ENCODE measurements at places on chromosomes 16 and 17. TPM values are rescaled to one million over a fixed set of nuclear protein-coding genes. Genes with fewer than 3 reads are reported as not detected.

ZNF286A gene
- 16.3 TPM for total RNA-seq

ST6GALNAC2 gene
- 30.2 TPM for total RNA-seq

DPEP1 gene
- total RNA-seq = 2.5 TPM

ADAD2 gene
- total RNA-seq = 0.09 TPM

KRTAP4-4 gene
- not detected for total RNA-seq

GRCh38 chr17:66604376-66604775 lies 230.5 kb upstream of the CACNG5 start:
- no peak for DNase-seq
- H3K36me3 ChIP-seq = no peaks in the 10 kb centered on the region
- H3K4me1 ChIP-seq = no peaks in the 10 kb centered on the region
- H3K27me3 ChIP-seq = no peaks in the 10 kb centered on the region
- no peak overlapping the region for H3K27ac ChIP-seq

- no peaks in the 10 kb centered on the region for H3K27me3 ChIP-seq
- H3K4me3 ChIP-seq = no peak overlapping the region
- peaks cover 19% of the 10 kb centered on the region for H3K4me1 ChIP-seq
- H3K27ac ChIP-seq = peak overlapping the region; percentile 5
Observed at GRCh38 chr16:79171931-79172705, 428.4 kb downstream of the MAF start.

DNA sequence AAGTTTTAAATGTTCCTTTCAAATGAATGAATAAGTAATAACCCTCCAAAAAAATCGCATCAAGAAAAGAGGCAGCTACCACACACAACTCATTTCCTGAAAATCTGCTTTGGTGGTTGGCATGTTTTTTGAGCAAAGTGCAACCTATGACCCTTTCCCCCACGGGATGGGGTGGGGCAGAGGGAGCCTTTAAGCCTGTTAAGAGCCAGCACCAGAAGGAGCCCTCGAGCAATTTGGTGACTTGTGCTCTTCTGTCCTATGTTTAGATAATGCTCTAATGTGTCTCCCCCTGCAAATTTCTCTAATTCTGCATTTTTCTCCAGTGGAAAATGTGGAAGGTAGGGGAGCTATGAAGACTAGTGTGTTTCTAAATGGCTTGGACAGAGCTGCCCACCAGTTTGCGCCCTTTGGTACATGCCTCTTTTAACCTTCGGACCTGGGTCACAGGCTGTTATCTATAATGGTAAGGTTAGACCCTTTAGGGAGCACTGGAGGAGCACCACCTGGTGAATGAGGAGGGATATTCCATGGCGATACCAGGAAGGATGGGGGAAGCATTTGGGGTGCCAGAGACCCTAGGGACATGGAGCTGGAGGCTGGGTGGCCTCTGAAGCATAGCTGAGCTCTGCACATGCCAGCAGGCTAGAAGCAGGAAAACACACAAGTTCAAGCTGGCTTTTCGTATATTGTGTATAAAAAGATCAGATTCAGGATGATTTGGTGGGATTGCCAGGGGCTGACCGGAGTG lies 1.6 kb downstream of the PYCARD start:
- no peaks in the 10 kb centered on the region for H3K27me3 ChIP-seq
- peaks cover 30% of the 10 kb centered on the region for H3K36me3 ChIP-seq
- H3K4me1 ChIP-seq = peaks cover 7% of the 10 kb centered on the region
- peak overlapping the region; percentile 74 for H3K4me3 ChIP-seq
- peak overlapping the region; percentile 92 for H3K27ac ChIP-seq

GRCh38 chr17:66661411-66662256 lies 173.3 kb upstream of the CACNG5 start:
- H3K4me3 ChIP-seq = no peak overlapping the region
- DNase-seq = no peak
- no peak overlapping the region for H3K27ac ChIP-seq
- no peaks in the 10 kb centered on the region for H3K36me3 ChIP-seq

DNA sequence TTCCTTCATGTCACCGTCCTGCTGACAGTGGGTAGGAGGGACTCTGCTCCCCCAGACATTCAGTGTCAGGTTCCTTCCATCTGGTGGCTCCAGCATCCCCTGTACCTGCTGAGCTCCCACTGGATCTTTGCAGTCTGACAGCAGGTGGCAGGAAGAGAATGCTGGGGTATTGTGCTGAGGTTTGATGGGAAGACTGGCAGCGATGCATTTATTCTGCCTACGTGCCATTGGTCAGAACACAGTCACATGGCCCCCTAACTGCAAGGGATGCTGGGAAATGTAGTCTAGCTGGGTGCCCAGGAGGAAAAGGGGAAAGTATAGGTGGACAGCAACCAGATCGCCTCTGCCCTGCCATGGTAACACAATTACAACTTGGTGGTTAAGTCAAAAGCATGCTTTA lies 44.4 kb downstream of the IRX3 start:
- H3K4me1 ChIP-seq = no peaks in the 10 kb centered on the region
- no peak overlapping the region for H3K27ac ChIP-seq
- no peak for DNase-seq
- no peak overlapping the region for H3K4me3 ChIP-seq

DNA sequence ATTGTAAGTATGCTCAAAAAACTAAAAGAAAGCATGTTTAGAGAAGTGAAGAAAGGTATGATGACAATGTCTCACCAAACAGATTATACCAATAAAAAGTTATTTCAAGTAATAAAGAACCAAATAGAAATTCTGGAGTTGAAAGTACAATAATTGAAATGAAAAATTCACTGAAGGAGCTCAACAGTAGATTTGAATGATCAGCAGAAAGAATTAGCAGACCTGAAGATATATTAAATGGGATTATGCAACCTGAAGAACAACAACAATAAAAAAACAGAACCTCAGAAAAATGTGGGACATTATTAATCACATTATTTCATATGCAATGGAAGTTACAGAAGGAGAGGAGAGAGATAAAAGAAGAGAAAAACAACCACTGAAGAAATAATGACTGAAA lies 57.6 kb downstream of the ABCA8 start:
- H3K36me3 ChIP-seq = no peaks in the 10 kb centered on the region
- no peaks in the 10 kb centered on the region for H3K4me1 ChIP-seq
- H3K27me3 ChIP-seq = no peaks in the 10 kb centered on the region
- H3K4me3 ChIP-seq = no peak overlapping the region
- no peak for DNase-seq

- H3K4me1 ChIP-seq = peaks cover 9% of the 10 kb centered on the region
- no peak for DNase-seq
- H3K4me3 ChIP-seq = no peak overlapping the region
- peak overlapping the region; percentile 99 for H3K27ac ChIP-seq
- no peaks in the 10 kb centered on the region for H3K36me3 ChIP-seq
Observed at GRCh38 chr17:64387145-64387473, 3.6 kb downstream of the PECAM1 start.

DNA sequence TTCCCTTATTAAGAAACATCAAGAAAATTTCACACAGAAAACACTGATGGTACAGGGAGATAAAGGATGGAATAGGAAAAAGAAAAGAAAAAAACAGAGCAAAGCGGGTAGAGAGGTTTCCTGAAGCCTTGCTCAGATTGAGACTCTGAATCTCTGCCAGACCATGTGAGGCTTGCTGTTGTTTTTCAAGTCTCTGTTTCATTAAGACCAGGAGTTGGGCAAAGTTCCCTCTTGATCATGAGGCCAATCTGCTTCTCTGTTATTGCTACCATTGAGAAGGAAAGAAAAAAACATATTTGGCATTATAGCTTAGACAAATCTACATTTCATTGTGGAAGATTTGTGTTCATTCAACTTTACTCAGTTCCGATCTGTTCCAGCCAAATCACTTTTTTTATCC lies 201.6 kb upstream of the SOX9 start:
- no peak overlapping the region for H3K27ac ChIP-seq
- no peaks in the 10 kb centered on the region for H3K36me3 ChIP-seq
- H3K4me1 ChIP-seq = no peaks in the 10 kb centered on the region

DNA sequence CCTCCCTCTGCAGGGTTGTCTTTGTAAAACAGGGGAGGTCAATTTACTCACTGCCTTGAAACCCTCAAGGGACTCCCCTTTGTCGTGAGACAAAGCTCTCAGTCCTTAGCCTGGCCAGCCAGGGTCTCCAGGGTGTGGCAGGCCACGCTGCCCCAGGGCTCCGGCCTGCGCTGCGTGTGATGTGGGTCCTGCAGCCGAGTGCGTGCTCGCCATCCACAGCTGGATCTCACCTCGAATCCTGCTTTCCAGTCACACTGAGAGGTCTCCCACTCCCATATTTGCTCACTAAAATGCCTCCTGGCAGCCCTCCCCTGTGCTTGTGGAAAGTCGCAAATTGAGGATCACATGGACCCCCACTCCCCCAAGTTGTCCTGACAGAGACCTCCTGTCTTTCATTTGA lies 10.0 kb upstream of the CLEC18C start:
- H3K27me3 ChIP-seq = no peaks in the 10 kb centered on the region
- DNase-seq = no peak
- no peaks in the 10 kb centered on the region for H3K36me3 ChIP-seq
- no peak overlapping the region for H3K4me3 ChIP-seq

DNA sequence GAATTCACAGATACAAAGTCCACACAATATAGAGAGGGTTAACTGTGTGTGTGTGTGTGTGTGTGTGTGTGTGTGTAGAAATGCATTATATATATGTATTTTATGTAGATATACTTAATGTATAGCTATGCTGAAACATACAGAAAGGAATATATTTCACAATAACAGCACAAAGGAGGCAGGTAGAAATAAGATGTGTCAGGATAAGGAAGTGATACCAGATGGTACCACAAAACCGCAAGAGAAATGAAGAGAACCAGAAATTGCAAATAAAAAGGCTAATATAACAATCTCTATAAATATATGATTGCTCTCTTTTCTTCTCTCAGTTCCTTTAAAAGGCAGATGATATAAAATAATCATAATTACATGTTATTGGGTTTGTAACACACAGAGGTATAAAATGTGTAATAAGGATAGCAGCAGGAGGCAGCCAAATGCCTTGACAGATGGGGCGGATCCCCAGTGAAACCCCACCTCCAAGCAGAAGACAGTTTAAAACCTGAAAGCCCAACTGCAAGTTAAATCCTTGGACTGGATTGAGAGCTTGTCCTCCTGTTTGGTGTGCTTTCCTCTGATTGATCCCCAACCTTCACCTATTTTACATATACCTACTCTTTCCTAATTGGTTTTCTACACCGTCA lies 365.4 kb upstream of the C16orf82 start:
- H3K27ac ChIP-seq = no peak overlapping the region

DNA sequence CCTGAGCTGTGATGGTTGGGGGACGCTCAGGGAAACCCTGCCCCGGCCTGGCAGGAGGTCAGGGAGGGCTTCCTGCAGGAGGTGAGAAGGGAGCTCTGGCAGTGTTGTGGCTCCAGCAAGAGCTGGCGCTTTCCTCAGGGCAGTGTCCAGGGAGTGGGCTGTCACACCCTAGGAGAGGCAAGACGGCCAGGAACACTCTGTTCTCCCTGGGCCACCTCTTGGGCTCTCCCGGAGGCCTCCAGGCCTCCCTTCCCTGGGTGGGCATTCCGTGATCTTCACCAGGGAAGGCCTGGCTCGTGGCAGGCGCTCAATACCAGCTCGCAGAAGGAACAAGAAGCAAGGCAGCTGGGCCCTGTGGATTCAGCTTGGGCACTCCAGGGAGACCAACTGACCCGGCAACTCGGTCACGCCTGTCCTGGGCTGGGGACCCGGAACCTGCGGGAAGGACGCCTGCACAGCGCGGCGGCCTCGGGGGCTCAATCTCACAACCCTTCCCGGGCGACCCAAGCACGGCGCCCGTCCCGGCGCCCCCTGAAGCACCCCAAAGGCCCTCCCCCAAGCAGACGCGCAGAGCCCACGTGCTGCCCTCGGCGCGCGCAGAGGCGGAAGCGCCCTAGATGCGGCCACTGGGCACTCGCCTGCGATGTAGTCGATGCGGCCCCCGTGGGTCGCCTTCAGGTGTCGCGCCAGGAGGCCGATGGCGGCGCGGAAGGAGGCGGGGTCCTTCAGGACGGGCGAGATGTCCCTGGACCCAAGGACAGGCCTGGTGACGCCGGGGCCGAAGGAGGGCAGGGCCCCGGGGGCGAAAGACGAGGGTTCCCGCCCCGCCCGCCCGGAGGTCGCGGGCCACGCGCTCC lies 588 bp downstream of the APRT start:
- peak; percentile 85 for DNase-seq
- peaks cover 11% of the 10 kb centered on the region for H3K4me1 ChIP-seq
- no peaks in the 10 kb centered on the region for H3K27me3 ChIP-seq
- H3K4me3 ChIP-seq = peak overlapping the region; percentile 82

GRCh38 chr16:3086596-3087242 lies 12.4 kb downstream of the ZSCAN10 start:
- DNase-seq = no peak
- H3K4me1 ChIP-seq = peaks cover 7% of the 10 kb centered on the region
- H3K36me3 ChIP-seq = no peaks in the 10 kb centered on the region
- peak overlapping the region; percentile 49 for H3K4me3 ChIP-seq
- H3K27ac ChIP-seq = peak overlapping the region; percentile 49

GRCh38 chr16:14098081-14098480 lies 27.0 kb downstream of the MRTFB start:
- peaks cover 12% of the 10 kb centered on the region for H3K4me1 ChIP-seq
- peak overlapping the region; percentile 34 for H3K27ac ChIP-seq
- no peaks in the 10 kb centered on the region for H3K27me3 ChIP-seq
- no peak overlapping the region for H3K4me3 ChIP-seq

GRCh38 chr16:88356727-88357199 lies 26.0 kb upstream of the ZNF469 start:
- H3K27me3 ChIP-seq = no peaks in the 10 kb centered on the region
- DNase-seq = no peak
- H3K36me3 ChIP-seq = no peaks in the 10 kb centered on the region
- no peaks in the 10 kb centered on the region for H3K4me1 ChIP-seq

- no peaks in the 10 kb centered on the region for H3K27me3 ChIP-seq
- peak overlapping the region; percentile 3 for H3K27ac ChIP-seq
- H3K4me1 ChIP-seq = peaks cover 39% of the 10 kb centered on the region
- H3K4me3 ChIP-seq = no peak overlapping the region
- H3K36me3 ChIP-seq = peaks cover 100% of the 10 kb centered on the region
- no peak for DNase-seq
Observed at GRCh38 chr16:11551842-11552241, 34.9 kb downstream of the LITAF start.

DNA sequence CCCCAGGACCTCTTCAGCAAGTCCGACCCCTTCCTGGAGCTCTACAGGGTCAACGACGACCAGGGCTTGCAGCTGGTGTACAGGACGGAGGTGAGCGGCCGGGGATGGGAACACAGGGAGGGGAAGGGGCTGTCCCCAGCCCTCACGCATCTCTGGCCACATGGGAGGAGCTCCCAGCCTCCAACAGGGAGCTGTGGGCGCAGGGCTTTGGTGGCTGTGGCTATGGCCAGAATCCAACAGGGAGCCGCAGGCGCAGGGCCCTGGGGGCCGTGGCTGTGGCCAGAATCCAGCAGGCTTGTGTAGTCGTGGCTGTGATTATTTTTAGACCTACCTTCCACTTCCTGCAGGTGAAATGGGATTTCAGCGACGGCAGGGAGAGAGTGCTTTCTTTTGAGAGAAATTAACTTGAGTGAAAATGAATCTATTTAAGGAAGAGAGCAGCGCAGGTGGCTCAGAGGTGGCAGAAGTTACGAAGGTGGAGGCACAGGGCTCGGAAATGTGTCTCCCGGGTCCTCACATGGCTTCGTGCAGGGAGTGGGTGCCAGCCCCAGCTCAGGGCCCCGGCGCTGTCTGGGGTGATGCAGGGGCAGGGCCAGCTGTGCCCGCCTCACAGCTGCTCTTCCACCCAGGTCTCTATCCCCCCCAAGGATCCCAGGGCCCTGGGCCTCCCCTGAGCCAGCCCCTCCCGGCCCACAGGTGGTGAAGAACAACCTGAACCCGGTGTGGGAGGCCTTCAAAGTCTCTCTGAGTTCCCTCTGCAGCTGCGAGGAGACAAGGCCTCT lies 9.4 kb downstream of the CPNE7 start:
- no peak overlapping the region for H3K4me3 ChIP-seq
- H3K27ac ChIP-seq = no peak overlapping the region
- no peak for DNase-seq
- peaks cover 14% of the 10 kb centered on the region for H3K4me1 ChIP-seq
- no peaks in the 10 kb centered on the region for H3K27me3 ChIP-seq

- no peak for DNase-seq
- peaks cover 78% of the 10 kb centered on the region for H3K4me1 ChIP-seq
Observed at GRCh38 chr16:70746708-70747424, 54.1 kb downstream of the VAC14 start.

Measured in left lung (tissue), 14 donors.